ENCODE measurements at places on chromosomes 5 and 9. TPM values are rescaled to one million over a fixed set of nuclear protein-coding genes. Genes with fewer than 3 reads are reported as not detected.

- no peak for DNase-seq
Measured at GRCh38 chr5:31888564-31888963, 249.6 kb downstream of the PDZD2 start.

The PCDHGA6 gene
- total RNA-seq: 5.6 TPM

DNA sequence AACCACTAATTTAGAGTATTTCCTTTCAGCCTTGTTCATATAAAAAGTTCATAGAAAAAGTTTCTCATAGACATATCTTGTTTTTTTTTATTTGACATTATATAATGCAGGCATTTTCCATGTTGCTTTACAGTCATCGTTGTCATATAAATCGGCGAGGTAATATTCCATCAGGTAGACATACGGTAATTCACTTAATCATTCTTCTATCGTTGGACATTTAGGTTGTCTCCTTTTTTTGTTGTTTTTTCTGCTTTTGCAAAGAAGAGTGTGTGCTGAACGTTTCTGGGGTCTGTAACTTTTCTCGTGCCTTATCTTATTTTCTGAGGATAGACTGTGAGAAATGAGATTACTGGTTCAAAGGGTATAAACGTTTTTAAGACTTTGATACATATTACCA is 283.6 kb downstream of the ARHGAP26 start:
- no peak for DNase-seq

DNA sequence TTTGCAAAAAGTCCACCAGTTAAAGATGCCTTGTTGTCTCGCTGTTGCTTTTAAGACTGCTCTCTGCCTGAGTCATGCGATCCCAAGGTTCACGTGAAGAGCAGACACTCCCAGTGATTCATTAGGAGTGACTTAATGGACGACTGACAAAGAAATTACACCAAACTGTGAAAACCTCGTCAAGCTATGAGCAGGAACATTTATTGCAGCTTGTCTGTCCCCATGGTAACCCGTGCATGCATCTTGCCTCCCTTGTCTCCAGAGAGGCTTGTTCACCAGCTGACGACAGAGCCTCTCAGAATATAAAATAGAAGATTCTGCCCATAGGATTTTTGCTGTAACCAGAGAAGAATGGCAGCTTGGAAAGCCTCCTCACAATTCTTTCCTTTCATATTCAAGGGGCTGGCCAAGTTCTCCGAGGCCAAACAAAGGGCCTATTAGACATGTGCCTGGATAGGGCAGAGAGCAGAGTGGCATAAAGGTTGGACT is 352.7 kb downstream of the SPOCK1 start:
- DNase-seq: no peak

The ELOVL7 gene
- total RNA-seq: 0.19 TPM

DNA sequence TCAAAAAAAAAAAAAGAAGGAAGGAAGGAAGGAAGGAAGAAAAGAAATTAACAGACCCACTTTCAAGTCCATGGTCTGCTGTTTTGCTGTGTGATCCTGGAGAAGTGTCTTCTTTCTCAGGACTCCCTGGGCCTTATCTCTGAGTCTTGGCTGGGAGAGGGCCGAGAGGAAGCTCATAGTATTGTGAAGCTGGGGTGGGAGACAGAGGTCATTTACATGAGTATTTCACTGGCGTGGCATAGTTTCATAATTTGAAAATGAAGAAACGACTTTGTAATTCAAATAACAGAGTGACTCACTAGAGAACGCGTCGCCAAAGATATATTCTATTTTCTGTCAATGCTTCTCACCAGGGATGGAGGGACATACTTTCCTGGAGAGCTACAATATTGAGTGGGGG is 2.4 kb upstream of the C9orf50 start:
- DNase-seq: no peak

DNA sequence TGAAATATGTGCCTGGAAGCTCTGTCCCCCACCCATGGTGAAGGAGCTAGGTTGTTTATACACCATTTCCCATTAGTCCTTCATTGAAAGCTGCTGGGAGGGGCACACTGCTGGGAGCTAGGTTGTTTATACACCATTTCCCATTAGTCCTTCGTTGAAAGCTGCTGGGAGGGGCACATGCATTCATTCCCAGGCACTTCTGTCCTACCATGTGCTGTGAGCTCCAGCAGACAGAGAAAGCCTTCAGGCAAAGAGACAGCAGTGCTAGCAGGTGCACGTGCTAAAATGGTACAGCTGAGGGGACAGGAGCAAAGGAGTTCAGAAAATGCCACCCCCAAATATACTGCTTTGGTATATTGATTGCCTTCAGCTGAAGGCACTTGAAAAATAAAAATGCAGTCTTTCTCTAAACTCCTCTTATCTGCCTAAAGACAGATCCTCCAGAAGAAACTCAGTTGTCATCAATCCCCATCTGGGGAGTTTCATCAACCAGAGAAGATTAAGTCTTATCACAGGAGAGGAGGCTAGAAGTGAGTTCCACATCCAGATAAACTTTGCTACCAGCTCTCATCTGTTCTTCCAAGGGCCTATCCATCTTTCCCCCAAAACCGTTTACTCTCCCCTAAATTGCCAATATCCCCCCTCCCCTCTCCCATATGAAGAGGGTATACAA is 27.7 kb upstream of the DAPK1 start:
- DNase-seq: no peak
